Stimulated activated naive CD4-positive, alpha-beta T cell treated with Interleukin-2 at 50 U/mL for 16 hours (primary cell): ENCODE measurements at places on chromosomes 6 and 20.

GRCh38 chr6:2581011-2581410, 169.7 kb downstream of the MYLK4 start:
- DNase-seq: no peak

GRCh38 chr6:106749609-106750008, 120.2 kb downstream of the QRSL1 start:
- no peak for DNase-seq

GRCh38 chr6:45548657-45549515, 171.2 kb upstream of the SUPT3H start:
- no peak for DNase-seq

DNA sequence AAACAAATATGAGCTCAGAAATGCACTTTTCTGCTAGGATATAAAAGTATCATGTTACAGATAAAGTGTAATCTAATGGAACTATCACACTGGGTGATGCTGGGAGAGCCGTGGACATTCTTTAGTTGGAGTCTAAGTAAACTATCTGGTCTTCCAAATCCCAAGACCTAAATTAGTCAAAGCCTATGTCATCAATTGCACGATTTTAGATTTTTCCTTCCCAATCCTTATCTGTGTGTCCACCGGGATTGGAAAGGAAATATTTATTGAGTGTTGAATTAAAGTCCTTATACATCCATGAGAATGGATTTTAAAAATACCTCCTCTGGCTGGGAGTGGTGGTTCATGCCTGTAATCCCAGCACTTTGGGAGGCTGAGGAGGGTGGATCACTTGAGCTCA, 19.6 kb upstream of the MRAP2 start:
- no peak for DNase-seq

DNA sequence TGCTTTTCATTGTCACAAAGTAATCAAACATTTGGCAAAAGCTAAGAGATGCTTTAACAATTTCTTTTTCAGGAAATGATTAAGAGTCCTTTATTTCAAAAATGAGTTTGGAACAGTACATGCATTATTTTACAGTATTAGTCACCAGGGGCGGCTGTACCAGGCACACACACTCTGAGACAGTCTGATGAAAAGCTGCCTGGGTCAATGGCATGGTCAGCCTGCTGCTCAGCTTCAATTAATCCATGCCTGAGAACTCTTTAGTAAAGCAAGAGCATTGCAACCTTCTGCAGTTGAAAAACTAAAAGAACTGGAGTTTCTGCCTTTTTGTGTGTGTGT, 105.5 kb downstream of the TULP4 start:
- DNase-seq: no peak

DNA sequence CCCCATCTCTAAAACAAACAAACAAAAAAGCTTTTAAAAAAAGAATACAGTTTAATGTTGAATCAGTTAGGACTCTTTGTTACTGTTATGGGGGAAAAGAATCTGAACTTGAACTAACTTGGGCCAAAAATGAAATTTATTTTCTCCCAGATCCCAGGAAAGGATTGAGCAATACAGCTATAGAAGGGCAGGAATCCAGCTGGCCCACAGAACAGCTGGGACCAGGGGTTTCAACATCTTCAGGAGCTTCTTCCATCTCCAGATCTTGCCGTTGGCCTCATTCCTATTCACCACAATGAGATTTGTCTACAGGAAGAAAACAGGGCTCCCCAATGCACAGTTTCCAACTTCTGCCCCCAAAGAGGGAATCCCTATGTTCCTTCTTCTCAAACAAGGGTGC, 43.2 kb upstream of the AKAP12 start:
- DNase-seq: no peak

GRCh38 chr6:159809149-159809548, 9.1 kb downstream of the PNLDC1 start:
- no peak for DNase-seq

DNA sequence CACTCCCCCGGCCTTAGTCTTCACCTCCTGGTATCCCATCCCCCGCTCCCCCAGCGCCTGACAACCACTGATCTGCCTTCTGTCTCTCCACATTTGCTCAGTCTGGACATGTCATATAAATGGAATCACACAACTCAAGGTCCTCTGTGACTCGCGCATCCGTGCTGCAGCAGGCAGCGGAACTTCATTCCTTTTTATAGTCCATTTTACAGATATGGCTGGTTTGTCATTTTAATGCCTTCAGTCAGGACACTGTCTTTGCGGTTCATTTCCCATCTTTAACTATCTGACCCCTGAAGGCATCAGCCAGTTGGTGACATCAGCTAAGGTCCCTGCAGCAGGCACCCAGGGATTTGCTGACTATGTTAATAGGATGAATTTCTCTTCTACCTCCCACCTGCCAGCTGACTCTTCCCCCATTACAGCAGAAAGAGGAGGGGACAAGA, 125.7 kb downstream of the ZMYND8 start:
- no peak for DNase-seq

GRCh38 chr6:35048631-35049083, 92.5 kb downstream of the TCP11 start:
- no peak for DNase-seq

GRCh38 chr20:38180781-38181180, 15.7 kb upstream of the TGM2 start:
- DNase-seq: no peak

DNA sequence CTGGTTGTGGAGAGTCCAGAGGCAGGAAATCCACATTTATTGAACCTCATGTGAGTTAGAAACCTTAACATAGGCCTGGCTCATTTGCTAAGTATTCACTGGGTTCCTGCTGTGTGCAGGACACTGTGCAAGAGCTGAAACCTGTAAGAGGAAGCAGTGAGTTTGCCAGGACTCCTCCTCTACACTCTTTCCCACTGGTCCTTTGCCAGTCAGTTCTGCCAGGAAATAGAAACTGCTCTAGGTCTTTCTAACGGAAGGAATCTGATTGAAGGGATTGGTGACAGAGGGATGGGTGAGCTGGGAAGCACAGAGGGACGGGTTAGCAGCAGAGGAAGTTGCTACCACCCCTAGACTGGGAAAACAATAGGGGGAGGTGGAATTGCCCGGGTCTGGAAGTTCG, 234.2 kb upstream of the ECI2 start:
- DNase-seq: no peak

DNA sequence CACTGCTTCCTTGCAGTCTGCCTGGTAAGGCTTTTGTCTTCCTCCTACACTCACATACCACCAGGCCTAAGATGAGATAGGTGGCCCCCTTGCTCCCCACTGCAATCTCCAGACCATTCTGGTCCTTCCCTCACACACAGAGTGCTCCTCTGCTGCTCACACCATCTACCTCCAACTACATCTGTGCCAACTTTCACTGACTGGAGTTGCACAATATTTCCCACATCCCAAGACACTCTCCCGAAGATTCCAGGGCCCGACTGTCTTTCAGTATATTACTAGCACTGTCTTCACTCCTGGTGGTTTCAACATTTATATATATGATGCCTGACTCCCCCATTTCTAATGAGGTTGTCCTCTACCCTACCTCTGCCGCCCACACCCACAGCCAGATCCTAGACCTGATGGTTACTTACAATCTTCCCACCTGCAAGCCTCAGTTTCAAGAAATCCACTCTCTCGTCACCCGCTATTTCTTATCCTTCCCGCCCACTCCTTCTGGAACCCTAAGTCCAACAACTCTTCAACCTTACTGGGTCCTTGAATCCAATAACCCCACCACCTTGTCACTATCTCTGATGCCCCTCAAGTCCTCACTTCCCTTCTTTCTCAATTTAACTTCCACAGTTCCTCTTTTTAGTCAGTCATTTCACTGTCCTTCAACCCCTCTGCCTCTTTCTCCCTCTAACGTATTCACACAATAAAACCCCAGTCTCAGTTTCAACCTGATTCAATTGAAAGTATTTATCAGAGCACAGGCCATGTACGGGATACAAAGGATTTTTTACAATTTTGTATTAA, 21.6 kb downstream of the RALGAPA2 start:
- no peak for DNase-seq

- DNase-seq: no peak
These were observed 17.2 kb upstream of the SCML4 start for GRCh38 chr6:107841275-107841670.

- DNase-seq: no peak
These were observed 20.8 kb downstream of the ZFAND3 start for GRCh38 chr6:37840143-37840939.

GRCh38 chr6:98039904-98040607, 757.0 kb upstream of the MMS22L start:
- DNase-seq: no peak

GRCh38 chr6:22666586-22666985, 97.2 kb downstream of the HDGFL1 start:
- DNase-seq: no peak

DNA sequence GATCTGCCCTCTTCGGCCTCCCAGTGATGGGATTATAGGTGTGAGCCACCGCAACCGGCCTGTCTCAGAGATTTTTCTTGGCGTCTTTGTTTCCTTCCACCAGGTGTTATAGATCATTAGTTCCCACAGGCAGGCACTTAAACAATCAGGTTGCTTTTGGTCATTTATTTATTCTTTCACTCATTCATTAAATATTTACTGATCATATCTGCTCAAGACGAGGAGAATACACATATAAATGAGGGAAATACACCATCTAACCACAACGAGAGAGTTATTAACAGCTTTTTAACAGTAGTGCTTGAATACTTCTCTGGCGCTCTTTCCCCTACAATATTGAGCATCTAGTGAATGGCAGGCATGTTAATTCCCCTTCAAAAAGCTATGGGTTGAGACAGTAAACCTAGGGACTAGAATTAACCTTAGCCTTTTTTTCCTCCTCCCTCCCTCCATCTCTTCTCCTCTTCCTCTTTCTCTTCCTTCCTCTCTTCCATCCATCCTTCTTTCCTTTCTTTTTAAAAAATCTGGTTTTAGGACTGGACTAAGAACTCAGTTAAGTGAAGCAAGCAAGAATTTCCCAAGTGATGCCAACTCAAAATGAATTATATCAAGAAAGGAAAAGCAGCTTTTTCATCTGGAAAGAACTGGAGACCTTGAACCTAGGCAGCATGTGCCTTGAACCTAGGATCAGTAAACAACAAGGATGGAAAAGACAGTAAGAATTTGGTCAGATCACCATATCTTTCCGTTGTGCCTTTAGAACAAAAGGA, 41.1 kb upstream of the RFPL4B start:
- DNase-seq: no peak

- no peak for DNase-seq
These were observed 506.4 kb upstream of the JAG1 start for GRCh38 chr20:11180186-11180585.

DNA sequence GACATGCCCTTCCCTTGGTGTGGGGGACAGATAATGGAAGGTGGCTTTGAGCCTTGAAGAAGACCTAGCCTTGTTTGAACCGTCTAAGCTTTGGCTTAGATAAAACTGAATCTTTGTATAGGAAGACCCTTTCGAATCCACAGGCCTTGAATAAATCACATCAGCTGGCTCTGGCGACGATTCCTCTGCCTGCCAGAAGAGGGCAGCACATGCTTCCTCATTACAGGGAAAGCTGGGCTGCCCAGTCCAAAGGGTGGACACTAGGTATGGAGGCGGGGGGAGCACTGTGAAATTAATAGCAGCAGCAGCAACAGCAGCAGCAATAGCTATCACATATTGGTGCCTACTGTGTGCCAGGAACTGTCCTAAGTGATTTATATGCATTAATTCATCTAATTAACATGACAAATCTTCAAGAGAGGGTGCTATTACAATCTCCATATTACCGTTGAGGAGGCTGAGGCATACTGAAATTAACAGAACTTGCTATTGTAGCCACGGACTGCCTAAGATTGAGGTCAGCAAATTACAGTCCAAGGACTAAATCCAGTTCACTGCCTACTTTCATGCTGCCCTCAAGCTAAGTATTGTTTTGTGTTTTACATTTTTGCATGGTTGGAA, 85.1 kb downstream of the CLIC5 start:
- DNase-seq: peak; percentile 45

DNA sequence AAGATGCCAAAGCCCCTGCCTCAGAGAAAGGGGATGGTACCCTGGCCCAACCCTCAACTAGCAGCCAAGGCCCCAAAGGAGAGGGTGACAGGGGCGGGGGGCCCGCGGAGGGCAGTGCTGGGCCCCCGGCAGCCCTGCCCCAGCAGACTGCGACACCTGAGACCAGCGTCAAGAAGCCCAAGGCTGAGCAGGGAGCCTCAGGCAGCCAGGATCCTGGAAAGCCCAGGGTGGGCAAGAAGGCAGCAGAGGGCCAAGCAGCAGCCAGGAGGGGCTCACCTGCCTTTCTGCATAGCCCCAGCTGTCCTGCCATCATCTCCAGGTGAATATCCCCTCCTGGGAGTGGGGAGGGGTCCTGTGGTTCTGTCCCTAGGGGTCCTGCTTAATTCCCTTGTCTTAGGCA, 1.1 kb downstream of the MYLK2 start:
- no peak for DNase-seq

DNA sequence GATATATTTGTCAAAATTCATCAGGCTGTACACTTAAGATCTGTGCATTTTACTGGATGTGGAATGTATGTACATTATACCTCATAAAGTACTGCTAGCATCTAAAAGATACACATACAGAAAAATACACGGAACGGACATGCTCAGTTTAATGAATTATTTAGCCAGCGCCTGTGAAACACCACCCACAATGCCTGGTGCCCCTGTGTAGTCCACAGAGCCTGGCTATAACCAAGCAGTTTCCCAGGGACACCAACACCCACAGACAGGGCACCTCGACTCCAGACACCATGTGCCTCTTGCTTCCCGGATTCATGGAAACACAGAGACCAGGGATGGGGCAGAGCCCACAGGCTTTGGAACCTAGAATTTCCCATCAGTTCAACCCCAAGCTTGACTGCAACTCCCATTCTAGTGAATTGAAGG, 17.4 kb upstream of the ARMC12 start:
- DNase-seq: no peak

- DNase-seq: no peak
These were observed 26.8 kb downstream of the SLC16A10 start for GRCh38 chr6:111114087-111114443.

GRCh38 chr20:63080811-63081210, 74.0 kb upstream of the BHLHE23 start:
- no peak for DNase-seq

DNA sequence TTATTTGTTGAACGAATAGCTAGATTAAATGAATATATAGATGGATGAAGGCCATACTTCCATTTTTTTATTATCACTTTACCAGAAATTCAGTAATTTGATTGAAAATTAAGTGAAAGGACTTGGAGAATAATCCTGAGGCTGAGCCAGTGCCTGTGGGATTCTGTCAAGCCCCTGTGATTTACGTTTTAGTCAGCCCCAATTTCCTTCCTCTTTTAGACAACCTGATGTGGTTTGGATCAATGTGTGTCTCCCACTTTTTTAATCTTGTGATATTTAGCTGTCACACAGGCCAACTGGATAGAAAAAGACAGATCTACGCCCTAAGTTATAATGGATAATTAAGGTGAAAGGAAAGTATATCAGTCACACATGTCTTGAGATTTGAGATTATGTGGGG, 188.8 kb downstream of the EDN1 start:
- DNase-seq: no peak

GRCh38 chr6:84801250-84801649, 36.9 kb upstream of the TBX18 start:
- DNase-seq: no peak

- DNase-seq: no peak
These were observed 65.9 kb downstream of the CBFA2T2 start for GRCh38 chr20:33555755-33556154.

- DNase-seq: no peak
These were observed 20.9 kb downstream of the COL9A3 start for GRCh38 chr20:62837790-62838127.

- DNase-seq: no peak
These were observed 24.7 kb downstream of the GJA1 start for GRCh38 chr6:121460170-121460569.
